Thyroid gland (tissue), 4 donors: ENCODE measurements at places on chromosomes 6 and 20. TPM values are rescaled to one million over a fixed set of nuclear protein-coding genes. Genes with fewer than 3 reads are reported as not detected.

Gene SIRPB1
- total RNA-seq: not detected

- no peak for DNase-seq
- H3K4me3 ChIP-seq: no peak overlapping the region
- no peaks in the 10 kb centered on the region for H3K4me1 ChIP-seq
- no peak overlapping the region for H3K27ac ChIP-seq
- H3K36me3 ChIP-seq: no peaks in the 10 kb centered on the region
These were observed 42.2 kb upstream of the STXBP5 start for GRCh38 chr6:147161974-147162495.

DNA sequence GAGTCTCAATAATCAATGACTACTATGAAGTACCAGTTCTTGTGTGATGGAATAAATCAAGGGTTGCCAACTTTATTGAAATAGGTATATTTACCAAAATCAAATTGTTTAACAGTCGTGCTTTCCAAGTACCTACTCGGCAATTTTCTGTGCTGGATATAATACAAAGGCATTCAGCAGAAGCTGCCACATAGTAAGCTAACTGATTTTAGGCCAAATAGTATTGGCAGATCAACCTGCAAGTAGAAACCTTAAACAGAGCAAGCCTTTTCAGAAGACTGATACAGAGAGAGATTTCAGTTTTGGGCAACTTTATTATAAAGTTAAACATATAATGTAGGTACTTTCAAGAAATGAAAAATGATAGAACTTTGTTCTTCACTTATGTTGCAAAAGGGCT, 174.6 kb downstream of the ASCC3 start:
- no peaks in the 10 kb centered on the region for H3K27me3 ChIP-seq
- DNase-seq: no peak
- no peak overlapping the region for H3K27ac ChIP-seq
- H3K36me3 ChIP-seq: no peaks in the 10 kb centered on the region
- H3K4me1 ChIP-seq: no peaks in the 10 kb centered on the region
- H3K4me3 ChIP-seq: no peak overlapping the region

DNA sequence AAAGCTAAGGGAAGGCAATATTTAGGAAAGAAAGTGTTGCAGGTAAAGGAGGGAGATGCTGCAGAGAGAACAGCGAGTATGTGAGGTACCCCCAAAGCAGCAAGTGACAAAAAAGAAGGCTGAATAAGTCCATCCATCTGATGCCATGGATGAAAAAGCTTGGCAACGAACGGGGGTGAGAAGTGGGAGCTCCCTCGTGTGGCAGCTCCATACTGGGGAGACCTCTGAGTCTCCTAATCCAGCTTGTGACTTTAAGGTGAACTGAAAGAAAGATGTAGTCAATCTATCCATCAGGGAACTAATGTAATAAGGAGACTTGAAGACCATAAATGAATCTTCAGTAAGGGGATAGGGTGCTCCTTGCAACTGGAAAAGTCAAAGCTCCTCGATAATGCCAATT, 156.6 kb downstream of the OTOR start:
- no peak overlapping the region for H3K4me3 ChIP-seq
- H3K4me1 ChIP-seq: no peaks in the 10 kb centered on the region
- no peaks in the 10 kb centered on the region for H3K36me3 ChIP-seq

DNA sequence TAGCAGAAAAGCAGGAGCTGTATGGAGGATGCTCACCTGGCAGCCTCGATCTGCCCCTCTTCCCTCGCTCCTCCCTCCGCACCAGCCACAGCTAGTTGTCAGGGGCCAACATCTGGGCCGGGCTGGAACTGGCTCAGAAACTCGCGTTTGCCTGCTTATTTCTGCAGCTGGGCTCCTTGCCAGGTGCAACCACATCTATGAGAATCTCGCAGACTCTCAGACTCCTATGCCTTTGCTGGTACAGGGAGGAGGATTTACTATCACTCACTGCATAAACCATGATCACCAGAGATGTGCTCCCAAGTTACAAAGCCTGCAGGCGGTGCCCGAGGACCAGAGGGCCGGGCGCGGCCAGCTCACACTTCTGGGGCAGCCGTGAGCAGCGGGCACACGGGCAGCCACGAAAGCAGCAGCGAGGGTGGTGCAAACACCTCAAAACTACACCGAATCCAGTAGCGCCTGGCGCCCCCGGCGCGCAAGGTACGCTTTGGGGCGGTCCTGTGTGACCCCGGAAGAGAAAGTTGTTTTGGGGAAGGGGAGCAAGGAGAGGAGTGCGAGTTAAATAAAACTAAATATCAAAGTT, 577 bp upstream of the LRRC1 start:
- H3K4me3 ChIP-seq: peak overlapping the region; percentile 50
- H3K27ac ChIP-seq: peak overlapping the region; percentile 56
- no peaks in the 10 kb centered on the region for H3K27me3 ChIP-seq
- peak; percentile 85 for DNase-seq

DNA sequence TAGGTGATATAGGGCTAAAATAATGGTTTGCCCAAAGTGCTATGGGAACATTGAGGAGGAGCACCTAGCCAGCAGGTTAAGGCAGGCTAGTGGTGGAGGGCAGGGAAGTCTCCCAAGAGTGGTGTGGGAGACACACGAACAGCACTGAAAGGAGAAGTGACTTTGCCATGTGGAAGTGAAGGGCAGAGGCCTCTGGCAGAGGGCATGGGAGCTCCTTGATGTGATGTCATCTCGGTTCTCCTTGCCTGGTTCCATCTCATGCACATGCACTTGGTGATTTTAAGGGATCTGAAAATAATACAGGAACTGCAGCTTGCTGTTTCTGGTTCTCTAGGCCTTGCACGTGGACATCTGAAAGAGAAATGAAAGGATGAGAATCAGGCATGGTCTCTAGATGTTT, 4.7 kb upstream of the MAP3K4 start:
- no peaks in the 10 kb centered on the region for H3K36me3 ChIP-seq
- DNase-seq: no peak
- H3K4me3 ChIP-seq: no peak overlapping the region
- H3K4me1 ChIP-seq: no peaks in the 10 kb centered on the region
- H3K27me3 ChIP-seq: no peaks in the 10 kb centered on the region

- DNase-seq: no peak
- H3K36me3 ChIP-seq: no peaks in the 10 kb centered on the region
- H3K4me3 ChIP-seq: no peak overlapping the region
- H3K4me1 ChIP-seq: peaks cover 40% of the 10 kb centered on the region
These were observed 96.9 kb downstream of the LY86 start for GRCh38 chr6:6685249-6686040.

DNA sequence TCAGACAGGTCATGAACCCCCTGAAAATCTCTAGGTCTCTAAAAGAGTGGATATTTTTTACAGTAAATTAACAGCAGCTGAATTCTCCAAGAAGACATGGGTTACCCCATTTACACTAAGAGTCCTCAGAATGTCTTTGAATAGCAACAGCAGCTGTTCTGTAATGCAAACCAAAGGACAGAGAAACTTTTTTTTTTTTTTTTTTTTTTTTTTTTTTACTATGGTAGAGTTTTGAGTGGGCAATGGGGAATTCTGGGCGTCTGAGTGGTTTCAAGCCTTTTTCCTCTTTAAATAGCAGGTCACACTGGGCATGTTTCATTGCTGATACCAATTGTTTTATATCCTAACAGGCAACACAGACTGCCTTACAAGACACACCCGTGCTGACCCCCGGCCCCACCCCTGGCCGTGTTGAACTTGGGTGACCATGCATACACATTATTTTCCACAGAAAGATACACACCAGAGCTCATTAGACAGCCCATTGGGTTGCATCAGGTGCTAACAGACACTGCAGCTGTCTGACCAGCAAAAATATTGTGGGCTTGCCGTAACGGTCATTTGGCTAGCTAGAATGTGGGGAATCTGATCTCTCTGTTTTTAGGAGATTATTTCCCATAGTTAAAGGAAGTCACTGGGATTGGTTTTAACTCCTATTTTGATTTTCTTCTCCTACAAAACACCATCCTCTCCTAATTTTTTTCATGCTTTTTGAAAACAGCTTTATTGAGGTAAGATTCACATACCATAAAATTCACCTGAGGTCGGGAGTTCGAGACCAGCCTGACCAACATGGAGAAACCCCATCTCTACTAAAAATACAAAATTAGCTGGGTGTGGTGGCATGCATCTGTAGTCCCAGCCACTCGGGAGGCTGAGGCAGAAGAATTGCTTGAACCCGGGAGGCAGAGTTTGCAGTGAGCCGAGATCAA, 26.7 kb upstream of the IRF4 start:
- no peak for DNase-seq
- H3K27ac ChIP-seq: no peak overlapping the region
- H3K27me3 ChIP-seq: no peaks in the 10 kb centered on the region
- peaks cover 12% of the 10 kb centered on the region for H3K4me1 ChIP-seq
- H3K36me3 ChIP-seq: no peaks in the 10 kb centered on the region
- no peak overlapping the region for H3K4me3 ChIP-seq

- no peak overlapping the region for H3K27ac ChIP-seq
- H3K4me3 ChIP-seq: no peak overlapping the region
- H3K27me3 ChIP-seq: no peaks in the 10 kb centered on the region
- no peaks in the 10 kb centered on the region for H3K4me1 ChIP-seq
- DNase-seq: no peak
- H3K36me3 ChIP-seq: no peaks in the 10 kb centered on the region
These were observed 212.8 kb downstream of the ZMYND8 start for GRCh38 chr20:47143657-47144056.

Gene CNKSR3
- 7.2 TPM for total RNA-seq

GRCh38 chr20:15875446-15875845, 697.8 kb downstream of the KIF16B start:
- H3K27me3 ChIP-seq: no peaks in the 10 kb centered on the region
- peak; percentile 16 for DNase-seq
- no peaks in the 10 kb centered on the region for H3K4me1 ChIP-seq
- no peaks in the 10 kb centered on the region for H3K36me3 ChIP-seq
- H3K4me3 ChIP-seq: no peak overlapping the region

Gene CBLN4
- total RNA-seq: not detected

GRCh38 chr6:31336896-31337496, 20.0 kb downstream of the HLA-B start:
- H3K4me1 ChIP-seq: no peaks in the 10 kb centered on the region
- H3K4me3 ChIP-seq: no peak overlapping the region
- DNase-seq: no peak
- no peak overlapping the region for H3K27ac ChIP-seq

DNA sequence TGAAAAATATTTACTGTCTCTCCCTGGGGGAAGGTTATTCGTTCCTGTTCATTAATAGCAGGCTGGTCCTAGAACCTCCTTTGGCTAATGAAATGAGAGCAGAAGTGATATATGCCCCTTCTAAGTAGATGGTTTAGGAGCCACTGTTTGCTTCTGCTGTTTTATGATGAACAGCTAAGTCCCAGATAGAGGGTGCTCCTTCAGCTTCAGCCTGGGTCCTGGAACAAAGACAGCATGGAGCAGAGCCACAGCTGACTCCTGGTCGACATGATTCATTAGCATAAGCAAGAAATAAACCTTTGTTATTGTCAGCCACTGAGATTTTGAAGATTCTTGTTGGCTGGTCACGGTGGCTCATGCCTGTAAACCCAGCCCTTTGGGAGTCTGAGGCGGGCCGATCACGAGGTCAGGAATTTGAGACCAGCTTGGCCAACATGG, 47.8 kb upstream of the ARMC2 start:
- H3K36me3 ChIP-seq: no peaks in the 10 kb centered on the region
- no peak for DNase-seq
- no peaks in the 10 kb centered on the region for H3K4me1 ChIP-seq
- no peak overlapping the region for H3K27ac ChIP-seq
- no peak overlapping the region for H3K4me3 ChIP-seq

Gene KCNK16
- total RNA-seq: not detected

Gene PACSIN1
- total RNA-seq: not detected

- H3K36me3 ChIP-seq: no peaks in the 10 kb centered on the region
- DNase-seq: no peak
- no peaks in the 10 kb centered on the region for H3K27me3 ChIP-seq
- H3K27ac ChIP-seq: no peak overlapping the region
These were observed 95.0 kb downstream of the ERMARD start for GRCh38 chr6:169846286-169847056.

Gene TTLL9
- total RNA-seq: 1.1 TPM

- H3K27me3 ChIP-seq: no peaks in the 10 kb centered on the region
- no peak overlapping the region for H3K27ac ChIP-seq
- DNase-seq: no peak
- no peaks in the 10 kb centered on the region for H3K36me3 ChIP-seq
These were observed 225.6 kb upstream of the FLRT3 start for GRCh38 chr20:14562981-14563380.

GRCh38 chr20:50278684-50279531, 88.3 kb downstream of the CEBPB start:
- H3K36me3 ChIP-seq: no peaks in the 10 kb centered on the region
- no peak overlapping the region for H3K4me3 ChIP-seq
- H3K27ac ChIP-seq: peak overlapping the region; percentile 98
- H3K27me3 ChIP-seq: no peaks in the 10 kb centered on the region
- H3K4me1 ChIP-seq: peaks cover 47% of the 10 kb centered on the region

DNA sequence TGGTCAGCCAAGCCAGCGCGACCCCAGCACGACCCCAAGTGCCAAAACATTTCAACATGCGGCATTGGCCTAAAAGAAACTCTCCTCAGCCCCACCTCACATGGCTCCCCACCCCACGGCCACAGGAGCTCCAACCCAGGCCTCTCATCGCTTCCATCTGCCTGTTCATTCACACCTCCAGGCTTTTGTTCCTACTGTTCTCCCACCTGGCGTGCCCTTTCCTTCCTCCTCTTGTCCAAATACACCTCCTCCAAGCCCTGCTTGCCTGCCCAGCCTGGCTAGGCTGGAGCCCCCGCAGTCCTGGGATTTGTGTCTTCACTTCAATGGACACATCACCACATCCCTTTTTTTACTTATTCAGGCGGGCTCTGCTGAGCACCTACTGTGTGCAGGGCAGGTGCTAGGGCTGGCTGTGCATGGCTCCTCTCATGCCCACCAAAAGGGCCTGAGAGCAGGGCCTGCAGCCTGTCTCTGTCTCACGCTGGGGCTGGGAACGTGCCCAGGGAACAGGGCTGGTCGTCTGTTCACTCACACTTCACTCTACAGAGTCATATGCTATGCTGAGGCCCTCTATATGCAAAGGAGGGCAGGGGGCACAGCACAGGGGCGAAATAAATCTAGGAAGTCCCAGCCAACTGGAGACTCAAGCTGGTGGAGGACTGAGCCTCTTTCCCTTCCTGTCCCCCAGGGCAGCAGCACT, 61.1 kb downstream of the GRM4 start:
- no peaks in the 10 kb centered on the region for H3K36me3 ChIP-seq
- no peak overlapping the region for H3K27ac ChIP-seq
- H3K4me3 ChIP-seq: no peak overlapping the region
- no peak for DNase-seq

DNA sequence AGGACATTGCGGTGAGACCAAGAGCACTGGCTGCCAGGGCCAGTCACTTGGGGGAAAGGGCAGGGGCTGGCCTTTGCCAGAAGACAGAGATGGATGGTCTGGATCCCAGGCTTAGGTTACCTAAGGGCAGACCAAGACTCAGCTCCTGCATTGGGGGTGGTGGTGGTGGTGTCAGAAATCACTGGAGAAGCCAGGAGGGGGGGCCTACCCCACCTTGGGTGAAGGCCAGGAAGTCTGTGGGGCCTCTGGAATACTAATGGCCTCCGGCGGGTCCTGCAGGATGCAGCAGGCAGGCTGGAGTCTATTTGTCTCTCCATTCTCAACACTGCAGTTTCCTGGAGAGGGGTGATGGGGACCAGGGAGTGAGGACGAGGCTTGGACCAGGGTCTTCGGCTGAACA, 32.8 kb downstream of the CD40 start:
- no peaks in the 10 kb centered on the region for H3K27me3 ChIP-seq
- no peak for DNase-seq
- no peaks in the 10 kb centered on the region for H3K4me1 ChIP-seq
